CD4-positive, alpha-beta T cell treated with Interleukin-17A for 1 hour (primary cell): ENCODE measurements at places on chromosomes 6 and 20.
A peak's percentile ranks its signal among the peaks of the same experiment; 100 is the strongest.

DNA sequence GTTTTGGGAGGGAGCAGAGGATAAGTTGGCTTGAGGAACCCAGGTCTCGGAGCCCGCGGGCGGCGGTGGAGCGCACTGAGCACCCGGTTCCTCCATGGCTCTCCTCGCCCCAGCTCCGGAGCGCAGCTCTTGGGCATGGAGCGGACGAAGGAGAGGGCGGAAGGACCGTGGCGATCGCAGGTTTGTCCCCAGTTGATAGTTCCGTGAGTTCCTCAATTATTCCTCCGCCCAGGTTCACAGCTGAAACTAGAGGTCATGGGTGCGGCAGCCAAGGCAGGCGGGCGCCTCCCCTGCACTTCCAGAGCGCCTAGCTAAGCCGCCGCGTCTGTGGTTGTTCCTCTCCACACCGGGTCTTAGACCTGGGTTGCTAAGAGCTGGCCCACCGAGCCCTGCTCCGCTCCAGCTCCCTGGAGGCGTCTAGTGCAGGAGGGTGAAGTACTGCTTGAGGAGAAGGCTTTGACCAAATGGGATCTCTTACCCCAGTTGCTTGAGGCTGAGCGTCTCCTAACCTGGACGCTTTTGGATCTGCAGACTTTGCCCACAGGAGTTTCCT, at the start of gene HTR1B:
HTR1B (minus strand) TSS at position 184 of the 553 bp plus-strand sequence; CDS start at position 96, 88 bp downstream.
- DNase-seq: no peak

- DNase-seq: no peak
Measured at GRCh38 chr20:32477594-32478512, 107.3 kb downstream of the NOL4L start.

GRCh38 chr6:24910331-24910960, 25.3 kb downstream of the RIPOR2 start:
- peak; percentile 26 for DNase-seq

DNA sequence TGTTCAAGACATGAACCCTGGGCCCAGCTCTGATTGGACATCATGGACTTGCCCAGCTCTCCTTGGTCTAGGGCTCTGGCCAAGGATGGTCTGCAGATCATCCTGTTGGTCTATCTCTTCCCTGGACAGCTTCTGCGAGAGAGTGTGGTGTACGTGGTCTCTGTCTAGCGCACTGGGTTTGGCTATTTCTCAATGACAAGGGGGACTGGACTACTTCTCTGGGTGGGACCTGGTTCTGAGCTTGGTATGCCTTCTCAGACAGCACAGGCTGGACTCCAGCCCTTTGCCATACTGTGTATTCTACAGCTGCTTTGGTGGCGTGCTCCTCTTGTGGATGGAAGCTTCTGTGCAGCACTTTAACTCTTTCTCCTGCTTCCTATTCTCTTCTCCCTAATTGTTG, 8.5 kb upstream of the RAET1E start:
- DNase-seq: no peak

DNA sequence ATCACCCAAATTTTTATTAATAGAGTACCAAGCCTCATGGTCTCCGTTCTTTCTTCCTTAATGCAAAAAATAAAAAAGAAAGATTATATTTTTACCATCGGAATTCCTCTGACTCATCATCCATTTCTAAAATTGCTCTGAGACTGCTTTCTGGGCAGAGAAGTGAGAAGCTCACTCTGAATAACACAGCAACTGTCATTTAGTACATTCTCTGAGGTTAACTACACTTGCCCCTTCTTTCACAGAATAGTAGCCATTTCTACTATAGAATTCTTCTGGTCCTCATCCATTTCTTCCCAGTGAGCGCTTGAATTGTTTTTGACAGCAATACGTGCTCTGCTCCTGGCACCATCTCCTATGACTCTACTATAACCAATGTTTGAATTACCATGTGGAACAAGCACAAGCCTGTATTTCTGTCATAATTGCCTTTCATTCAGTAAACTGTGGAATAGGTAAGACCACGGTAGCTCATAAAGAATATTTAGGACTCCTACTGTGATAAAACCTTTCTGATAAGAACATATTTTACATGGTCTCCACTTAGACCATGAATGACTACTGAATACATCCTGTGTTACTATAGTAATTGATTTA, 435.5 kb upstream of the NRSN1 start:
- DNase-seq: no peak

- no peak for DNase-seq
Measured at GRCh38 chr6:91782802-91783201, 1195.9 kb upstream of the MAP3K7 start.

GRCh38 chr6:55379471-55379870, 52.2 kb downstream of the GFRAL start:
- no peak for DNase-seq

DNA sequence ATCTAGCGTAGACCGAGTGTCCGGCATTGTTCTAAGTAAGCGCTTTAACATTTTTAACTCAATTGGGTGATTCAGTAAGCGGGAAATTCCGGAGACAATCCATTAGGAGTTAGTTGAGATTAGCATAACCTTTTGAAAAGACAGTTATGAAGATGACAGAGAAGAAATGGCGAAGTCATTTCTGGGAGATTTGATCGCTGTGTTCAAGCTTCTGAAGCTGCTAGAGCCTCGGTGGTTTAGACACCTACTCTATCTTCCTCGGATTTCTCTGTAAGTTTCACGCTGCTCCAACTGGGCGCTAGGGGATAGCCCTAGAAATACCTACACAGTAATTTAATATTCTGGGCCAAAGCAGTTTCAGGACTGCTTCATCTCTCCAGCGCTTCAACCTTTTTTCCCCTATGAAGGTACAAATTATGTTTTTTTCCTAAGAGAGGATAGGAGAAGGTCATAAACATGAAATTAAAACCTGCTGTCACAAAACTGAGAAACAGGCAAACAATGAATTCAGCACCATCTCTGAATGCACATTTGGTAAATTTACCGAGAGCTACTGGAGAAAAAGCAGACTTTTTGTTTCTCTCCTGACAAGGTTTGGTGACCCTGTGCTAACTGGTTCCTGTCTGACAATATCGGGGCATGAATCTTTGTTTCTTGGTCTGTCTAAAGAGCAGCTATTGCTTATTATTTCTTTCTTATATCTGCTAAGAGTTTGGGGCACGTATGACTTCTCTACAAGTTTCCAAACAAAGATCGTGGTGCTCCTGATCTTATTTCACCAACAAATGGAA, 22.4 kb downstream of the ZNF311 start:
- peak; percentile 51 for DNase-seq

DNA sequence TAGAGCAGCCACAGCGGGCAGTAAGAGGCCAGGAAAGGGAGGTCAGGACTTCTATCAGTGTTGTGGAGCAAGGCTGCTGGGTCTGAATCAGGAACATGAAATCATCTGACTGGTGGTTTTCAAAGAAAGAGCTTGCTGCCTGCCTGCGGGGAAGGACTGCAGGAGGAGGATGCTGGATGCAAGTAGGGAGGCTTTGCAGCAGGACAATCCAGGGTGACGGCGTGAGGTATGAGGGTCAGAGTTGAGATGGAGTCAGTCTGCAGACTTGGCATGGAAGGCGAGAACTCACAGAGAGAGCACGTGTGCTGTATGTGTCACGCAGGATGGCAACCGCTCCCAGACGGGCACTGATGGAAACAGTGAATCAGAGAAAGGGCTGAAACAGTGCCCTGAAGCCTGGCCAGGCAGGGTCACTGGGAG, 59.2 kb upstream of the CD93 start:
- no peak for DNase-seq

- DNase-seq: peak; percentile 29
Measured at GRCh38 chr6:118768904-118769325, 117.5 kb upstream of the CEP85L start.

DNA sequence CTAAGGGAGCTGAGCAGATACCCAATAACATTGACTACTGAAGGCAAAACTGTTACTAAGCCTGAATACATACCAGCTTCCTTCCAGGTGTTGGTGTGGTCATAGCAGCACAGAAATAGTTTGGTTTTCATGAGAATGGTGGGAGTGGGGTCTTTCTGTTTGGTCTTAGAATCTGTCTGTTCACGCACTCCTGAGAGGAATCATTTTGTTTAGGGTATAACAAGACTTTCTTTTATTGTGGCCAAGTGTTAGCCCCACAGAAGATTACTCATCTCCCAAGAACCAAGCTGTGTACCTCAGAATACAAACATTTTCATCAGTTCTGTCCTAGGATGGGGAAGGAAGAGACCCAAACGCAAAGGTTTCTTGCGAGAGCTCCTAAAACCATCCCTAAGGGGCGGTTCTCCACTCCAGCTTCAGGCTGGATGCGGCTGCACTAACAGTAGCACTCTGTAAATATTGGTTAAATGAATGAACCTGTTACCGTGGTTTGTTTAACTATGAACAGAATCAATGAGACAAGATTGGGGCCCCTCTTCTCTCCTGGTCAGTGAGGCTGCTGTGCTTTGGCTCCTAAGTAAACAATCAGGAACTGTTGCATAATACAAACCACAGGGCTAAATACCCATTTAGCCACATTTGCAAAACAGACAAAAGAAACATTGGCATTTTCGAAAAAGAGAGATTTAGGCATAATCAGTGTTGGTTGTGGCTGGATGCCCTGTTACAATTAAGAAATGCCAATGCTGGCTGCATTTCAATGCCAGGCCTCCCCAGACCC, 44.9 kb downstream of the SNAP25 start:
- DNase-seq: no peak

GRCh38 chr6:50602292-50602691, 111.0 kb upstream of the TFAP2D start:
- peak; percentile 28 for DNase-seq

DNA sequence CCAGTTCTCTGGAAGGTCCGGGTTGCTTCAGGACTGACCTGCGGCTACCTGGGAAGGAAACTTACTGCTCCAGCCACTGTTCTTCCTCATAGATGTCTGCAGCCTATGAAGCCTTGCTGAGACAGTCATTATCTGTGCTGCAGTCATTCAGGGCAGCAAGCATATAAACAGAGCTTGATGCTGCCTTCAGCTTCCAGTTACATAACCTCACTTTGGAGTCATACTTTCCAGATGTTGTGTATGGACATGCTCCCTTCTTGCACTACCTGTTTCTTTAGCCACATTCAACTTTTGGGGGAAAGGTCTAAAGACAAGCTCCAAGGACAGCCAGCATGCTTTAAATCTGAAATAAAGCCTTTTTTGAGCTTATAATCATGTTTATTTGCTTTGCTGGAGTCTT, 98.1 kb downstream of the SLC24A3 start:
- DNase-seq: no peak
